ENCODE measurements at places on chromosomes 16 and 17.

DNA sequence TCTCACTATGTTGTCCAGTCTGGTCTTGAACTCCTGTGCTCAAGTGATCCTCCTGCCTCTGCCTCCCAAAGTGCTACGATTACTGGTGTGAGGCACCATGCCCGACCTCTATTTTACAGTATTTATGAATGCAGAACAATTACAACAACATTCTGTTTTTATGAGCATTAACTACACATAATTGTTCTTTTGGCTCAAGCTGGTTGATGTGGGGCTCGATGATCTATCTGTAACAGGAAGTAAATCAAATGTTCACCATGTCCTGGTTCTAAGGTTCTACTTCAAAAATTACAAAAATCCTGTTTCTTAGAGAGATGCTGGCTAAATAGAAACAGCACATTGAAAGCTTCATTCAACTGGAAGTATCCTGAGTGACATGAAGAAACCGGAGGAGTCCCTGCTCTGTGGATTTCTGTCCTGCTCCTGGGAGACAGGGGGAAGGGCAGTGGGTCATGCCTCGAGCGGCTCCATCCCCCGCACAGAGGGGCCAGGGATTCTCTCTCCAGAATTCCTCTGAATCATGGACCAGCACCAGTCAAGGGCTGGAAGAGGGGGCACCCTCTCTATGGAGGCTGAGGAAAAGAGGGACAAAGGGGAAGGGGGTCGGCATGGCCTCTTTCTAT, 31.5 kb downstream of the FA2H start:
- DNase-seq, result no peak

- no peak for DNase-seq
Measured at GRCh38 chr16:82758406-82758805, 131.6 kb downstream of the CDH13 start.

DNA sequence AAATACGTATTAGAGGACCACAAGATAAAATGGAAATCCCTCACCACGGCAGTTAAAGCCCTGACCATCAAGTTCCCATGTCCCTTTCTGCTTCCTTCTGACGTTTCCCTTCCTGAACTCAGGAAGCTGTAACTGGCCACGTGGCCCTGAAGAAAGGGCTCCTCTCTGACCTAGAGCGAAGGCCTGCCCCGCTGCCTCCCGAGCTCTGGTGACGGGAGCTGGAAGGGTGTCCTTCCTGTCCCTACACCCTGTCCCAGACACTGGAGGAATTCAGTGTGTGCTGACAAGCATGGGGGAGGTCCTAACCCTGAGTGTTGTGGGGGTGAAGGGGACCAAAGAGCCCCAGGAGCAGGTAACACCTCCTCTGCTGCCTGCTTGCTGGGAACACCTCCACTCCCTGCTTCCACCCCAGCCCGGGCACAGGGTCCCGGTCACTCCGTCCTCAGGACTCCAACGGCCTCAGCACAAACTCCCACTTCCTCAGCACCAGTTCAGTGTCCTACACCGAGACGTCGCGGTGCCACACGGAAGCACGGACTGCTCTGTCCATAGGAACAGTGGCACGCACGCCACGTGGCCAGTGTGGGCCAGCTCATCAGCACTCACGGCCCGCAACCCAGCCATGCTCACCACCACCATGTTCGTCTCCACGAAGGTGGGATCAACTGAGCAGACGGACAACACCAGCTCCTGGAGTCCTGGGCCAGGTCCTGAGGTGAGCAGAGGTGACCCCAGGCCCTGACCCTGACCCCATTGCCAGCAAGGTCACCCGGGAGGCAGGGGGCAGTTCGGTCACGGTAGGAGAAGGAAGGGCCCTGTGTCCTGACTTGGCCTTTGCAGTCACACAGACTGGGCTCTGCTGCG, 16.9 kb downstream of the TMEM235 start:
- DNase-seq, result no peak

DNA sequence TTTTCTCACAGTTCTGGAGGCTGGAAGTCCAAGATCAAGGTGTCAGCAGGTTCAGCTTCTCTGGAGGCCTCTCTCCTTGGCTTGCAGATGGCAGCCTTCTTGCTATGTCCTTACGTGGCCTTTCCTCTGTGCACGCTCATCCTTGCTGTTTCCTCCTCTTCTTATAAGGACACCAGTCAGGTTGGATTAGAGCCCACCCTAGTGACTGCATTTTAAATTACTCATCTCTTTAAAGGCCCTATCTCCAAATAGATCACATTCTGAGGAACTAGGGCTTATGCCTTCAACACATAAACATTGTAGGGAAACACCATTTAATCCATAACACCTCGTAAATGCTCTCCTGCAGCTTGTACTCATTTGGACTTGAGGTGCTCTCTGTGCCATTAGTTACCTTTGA, 36.3 kb downstream of the DHRS7C start:
- no peak for DNase-seq

All from muscle of leg (tissue), 16 donors.